ENCODE measurements at places on chromosomes 4 and X.

DNA sequence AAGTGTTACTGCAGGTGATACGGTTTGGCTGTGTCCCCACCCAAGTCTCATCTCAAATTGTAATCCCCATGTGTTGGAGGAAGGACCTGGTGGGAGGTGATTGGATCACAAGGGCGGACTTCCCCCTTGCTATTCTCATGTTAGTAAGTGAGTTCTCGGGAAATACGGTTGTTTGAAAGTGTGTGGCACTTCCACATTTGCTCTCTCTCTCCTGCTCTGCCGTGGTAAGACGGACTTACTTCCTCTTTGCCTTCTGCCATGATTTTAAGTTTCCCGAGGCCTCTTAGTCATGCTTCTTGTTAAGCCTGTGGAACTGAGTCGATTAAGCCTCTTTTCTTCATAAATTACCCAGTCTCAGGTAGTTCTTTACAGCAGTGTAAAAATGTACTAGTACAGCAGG, 65.2 kb upstream of the SLC7A11 start:
- no peak for DNase-seq

DNA sequence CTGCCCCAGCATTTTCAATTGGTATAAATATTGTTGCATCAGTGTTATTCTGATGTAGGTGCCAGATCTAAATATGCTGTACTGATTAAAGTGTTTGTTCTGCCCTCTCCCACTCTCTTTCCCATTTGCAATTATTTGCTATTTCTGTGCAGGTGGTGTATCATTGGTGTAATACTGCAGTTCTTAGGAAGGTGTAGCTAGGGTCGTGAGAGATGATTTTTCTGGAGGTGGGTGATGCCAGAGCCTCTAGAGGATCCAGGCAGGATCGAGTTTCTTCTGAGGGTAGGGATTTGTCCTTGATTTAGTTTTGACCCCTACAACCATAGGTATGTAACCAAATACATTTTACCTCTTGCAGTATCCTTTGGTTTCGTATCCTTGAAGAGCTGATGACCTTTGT, 1.9 kb downstream of the SMAD1 start:
- no peak for DNase-seq

DNA sequence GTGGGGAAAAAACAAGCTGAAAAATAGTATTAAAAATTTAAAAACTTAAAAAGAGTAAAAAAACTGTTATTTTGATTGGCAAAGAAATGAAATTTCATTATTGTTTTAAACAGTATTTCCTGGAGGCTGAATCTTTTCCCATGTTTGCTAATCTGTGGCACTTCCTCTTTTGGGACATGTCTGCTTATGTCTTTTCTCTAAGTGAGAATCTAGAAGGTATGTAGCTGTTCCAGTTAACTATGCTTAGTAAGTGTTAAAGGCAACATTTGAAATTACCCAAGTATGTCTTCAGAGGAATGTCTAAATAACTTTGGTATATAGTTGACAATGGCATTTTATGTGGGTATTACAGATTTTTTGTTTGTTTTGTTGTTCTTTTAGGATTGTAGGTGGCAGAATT, 81.6 kb upstream of the TBC1D9 start:
- DNase-seq: no peak

GRCh38 chr4:81412946-81413495, 58.7 kb downstream of the RASGEF1B start:
- no peak for DNase-seq

GRCh38 chrX:132258509-132258908, 39.3 kb upstream of the RAP2C start:
- DNase-seq: no peak

DNA sequence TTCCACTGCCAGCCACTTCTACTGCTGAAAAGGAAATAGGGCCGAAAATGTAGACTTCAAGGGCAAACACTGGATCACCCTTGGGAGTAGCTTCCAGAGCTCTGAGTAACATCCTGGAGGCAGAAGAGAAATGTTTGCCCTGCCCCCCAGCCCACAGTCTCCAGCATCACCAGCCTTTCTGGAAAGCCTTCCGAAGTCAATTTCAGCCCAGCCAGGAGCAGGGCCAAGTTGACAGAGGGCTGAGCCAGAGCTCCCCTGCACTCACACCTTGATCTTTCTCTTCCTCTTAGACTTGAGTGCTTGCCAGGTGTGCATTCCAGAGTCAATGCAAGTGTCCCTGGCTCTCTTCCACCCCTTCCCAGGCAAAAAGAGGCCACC, 35.2 kb downstream of the SLC25A5 start:
- peak; percentile 91 for DNase-seq

- peak; percentile 1 for DNase-seq
Measured at GRCh38 chr4:166493924-166494345, 620.9 kb downstream of the TLL1 start.
